ENCODE measurements at places on chromosomes 6 and 20.

- DNase-seq: no peak
Observed at GRCh38 chr20:17825252-17825959, 125.6 kb downstream of the BANF2 start.

DNA sequence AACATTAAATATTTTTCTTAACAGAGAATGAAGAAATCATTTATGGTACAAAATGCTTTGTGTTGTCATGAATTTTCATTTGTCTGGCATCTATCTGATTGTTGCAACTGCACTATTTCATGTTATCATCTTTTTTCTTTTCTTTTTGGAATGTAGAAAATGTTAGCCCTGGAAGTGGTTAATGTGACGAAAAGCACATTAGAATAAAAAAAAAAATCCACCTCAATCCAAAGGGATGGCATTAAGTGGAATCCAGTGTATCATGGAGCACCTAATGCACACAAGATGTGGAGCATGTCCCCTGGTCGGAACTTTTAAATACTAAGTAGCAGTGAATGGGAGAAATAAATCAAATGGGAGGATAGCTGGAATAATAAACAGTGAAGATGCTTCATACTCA lies 172.9 kb upstream of the MCHR2 start:
- no peak for DNase-seq

- DNase-seq: no peak
Observed at GRCh38 chr6:87164004-87164403, 8.6 kb downstream of the ZNF292 start.

DNA sequence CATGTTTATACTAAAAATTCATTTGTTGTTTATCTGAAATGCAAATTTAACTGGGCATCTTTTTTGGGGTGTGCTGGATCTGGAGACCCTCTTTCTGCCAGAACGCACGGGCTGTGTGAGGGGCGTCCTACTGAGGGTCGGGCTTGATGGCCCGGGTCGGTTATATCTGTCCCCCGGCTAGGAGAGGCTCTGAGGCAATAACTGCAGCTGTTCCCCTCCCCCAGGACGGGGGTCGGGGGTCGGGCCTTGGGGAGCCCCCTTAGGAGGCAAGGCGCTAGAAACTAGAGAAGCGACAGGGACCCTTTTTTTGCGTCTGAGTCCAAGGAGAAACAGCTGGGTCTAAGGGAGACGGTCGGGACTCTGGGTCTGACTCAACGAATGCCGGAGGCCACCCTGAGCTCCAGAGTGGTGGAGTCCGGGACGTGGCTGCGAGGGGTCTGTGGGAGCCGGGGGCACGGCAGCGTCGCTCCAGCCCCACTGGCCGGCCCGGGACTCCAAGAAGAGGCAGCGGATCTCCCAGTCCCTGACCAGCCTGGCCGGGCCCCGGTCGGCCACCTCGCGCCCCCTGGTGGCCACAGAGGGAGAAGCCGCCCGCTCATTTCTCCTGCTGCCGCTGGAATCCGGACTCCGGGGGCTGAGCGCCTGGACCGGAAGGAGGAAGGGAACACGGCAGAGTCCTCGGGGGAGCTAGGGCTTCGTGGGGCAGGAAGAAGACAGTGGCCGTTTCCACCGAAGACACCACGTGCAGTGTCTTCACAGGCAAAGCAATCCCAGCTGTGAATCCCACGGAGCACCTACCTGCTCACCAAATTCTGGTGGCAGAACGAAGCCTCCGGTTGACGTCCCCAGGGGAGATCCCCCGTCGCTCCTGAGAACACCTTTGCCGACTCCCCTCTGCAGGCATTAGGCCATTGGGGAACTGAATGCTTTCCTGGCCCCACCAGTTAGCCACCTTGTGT lies 24.0 kb upstream of the SCML4 start:
- DNase-seq: no peak

DNA sequence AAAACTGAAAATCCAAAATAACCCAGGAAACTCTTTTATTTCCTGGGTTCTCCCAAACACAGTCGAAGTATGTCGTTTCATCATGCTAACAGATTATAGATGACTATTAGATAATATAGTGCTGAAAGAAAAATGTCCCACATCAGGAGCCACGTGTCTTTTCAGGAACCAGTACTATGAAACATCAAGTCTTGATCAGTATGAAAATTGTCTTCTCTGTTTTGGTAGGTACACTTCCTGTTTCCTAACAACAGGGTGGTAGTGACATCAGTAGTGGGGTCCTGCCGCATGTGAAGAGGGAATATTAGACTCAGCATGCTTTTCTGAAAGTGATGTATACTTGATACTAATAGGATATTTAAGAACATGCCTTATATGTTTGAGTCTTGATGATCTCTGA lies 136.7 kb downstream of the HIVEP1 start:
- DNase-seq: peak; percentile 4

DNA sequence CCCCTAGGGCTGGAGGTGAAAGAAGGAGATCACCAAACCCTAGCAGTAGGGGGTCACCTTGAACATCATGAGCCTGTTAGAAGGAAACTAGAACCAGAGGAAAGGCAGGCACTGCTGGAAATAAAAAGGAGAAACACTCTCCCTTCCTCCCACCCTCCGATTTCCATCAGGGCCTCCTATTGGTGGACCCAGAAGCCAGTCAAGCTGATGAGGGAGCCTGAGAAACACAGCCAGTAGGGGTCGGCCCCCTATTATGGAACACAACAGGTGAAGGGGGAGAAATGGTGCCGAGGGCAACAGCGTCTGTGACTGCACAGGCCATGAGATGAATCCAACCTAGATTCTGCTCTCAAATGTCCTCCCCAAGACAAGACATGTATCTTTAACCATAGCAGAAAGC lies 156.1 kb upstream of the LRFN2 start:
- DNase-seq: no peak

DNA sequence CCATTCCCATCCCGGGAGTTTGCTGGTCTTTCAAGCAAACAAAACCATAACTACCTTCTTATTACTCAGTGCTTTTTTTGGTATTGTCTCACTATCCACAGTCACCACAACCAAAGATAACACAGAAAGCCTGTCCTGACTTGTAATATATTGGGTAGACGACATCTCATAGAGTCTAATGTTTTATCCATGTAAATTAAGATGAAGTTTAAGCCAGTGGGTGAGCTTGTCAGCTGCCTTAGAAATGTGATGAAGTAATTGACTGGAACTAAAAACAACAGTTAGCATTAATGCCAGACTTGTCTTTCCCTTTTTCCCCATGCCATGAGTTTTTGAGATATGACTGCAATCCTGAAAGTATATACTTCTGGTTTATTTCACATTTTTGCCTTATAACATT lies 282.7 kb upstream of the PRDM1 start:
- DNase-seq: no peak

GRCh38 chr6:139764498-139764986 lies 390.1 kb upstream of the CITED2 start:
- DNase-seq: peak; percentile 35

GRCh38 chr20:50172347-50173013 lies 18.1 kb upstream of the CEBPB start:
- DNase-seq: no peak

DNA sequence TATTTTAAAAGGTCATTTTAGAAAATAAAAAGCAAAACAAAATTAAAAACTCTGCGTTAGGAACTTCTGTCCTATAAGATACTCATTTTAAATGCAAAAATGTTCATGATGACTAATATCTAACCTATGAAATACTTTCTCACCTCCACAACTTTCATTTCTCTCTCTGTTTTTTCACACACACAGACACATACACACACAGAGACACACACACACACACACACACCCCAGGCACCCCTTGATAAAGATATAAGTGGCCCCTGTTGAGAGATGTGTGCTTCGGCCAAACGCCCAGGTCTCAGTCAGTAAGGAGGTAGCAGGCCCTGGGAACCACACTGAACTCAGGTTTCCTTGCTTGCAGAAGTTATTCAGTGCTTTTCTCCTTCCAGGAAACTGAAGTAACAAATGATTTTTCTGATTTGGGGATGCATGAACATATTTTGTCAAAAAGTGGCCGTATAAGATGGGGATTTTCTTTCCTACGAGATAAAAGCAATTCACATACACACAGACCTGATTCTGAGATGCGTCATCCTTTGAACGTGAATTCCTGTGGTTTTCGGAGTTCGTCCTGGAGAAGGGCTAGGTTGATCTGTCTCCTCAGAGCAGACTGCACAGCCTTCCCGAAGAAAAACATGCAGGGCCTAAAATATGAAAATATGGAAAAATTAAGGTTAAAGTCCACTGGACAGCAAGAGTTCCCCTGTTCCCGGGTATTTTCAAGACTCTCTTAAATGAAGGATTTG lies 306.8 kb upstream of the FOXQ1 start:
- DNase-seq: no peak

- DNase-seq: no peak
Observed at GRCh38 chr6:99036672-99037071, 88.9 kb upstream of the FBXL4 start.

GRCh38 chr6:104639668-104640067 lies 220.1 kb downstream of the HACE1 start:
- DNase-seq: peak; percentile 36

- no peak for DNase-seq
Observed at GRCh38 chr6:75893776-75894152, 144.7 kb downstream of the MYO6 start.

DNA sequence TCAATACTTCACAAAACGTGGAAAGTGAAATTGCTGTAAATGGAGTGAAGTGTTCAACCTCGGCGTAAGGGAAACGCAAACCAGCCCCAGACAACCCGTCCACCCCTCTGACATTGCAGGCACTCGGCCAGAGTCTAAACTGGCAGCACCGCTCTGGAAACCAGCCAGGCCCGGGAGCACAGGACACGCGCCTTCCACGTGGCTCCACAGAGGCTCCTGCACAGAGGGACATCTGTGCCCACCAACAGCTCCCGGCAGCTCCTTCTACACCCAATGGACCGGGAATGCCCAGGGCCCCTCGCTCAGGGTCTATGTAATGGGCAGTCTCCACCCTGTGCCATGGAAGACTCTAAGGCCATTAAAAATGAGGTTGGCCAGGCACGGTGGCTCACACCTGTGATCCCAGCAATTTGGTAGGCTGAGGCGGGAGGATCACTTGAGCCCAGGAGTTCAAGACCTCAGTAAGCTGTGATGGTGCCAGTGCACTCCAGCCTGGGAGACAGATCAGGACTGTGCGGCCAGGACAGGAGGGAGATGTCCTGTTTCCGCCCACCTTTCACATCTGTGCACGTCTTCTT lies 3.4 kb upstream of the HELZ2 start:
- DNase-seq: no peak

DNA sequence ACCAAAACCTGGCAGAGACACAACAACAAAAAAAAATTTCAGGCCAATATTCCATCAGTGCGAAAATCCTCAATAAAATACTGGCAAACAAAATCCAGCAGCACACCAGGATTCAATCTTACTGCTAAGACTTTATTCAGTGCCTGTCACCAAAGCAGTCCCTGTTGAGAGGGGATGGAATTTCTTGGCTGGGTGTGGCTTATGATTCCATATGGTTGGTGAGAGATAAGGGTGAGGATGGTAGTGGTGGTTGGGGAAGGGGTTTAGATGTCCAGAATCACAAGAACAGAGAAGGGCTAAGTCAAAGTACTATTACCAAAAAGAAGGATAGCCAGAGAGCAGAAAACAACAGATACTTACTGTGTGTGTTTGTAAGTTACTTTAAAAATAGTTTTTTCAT lies 152.8 kb upstream of the SLC35B3 start:
- no peak for DNase-seq

DNA sequence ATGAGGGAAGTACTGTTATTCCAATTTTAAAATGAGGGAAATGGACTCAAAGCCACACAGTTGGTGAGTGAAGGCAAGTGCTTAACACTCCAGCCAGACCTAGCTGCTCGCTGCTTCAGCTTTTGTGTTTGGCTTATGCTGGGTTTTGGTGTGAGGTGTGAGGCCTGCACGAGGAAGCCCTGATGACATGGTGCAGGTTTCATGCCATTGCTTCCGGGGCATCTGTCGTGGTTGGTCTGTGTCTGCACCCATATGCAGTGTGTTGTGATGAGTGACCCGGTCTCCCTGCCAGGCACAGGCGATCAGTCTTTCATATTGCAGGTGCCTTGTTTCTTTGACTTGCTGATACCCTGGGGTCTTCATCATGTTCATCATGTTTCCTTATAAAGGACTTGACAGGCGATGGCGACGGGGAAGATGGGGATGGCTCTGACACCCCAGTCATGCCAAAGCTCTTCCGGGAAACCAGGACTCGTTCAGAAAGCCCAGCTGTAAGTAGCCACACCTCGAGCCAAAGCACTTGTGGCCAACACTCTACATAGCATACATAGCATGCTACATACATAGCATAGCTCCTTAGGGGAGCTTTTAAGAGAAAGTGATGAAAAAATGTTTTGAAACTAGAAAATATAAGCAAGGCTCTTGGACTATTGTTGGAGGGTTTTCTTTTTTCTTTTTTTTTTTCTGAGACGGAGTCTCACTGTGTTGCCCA lies 22.3 kb downstream of the DNMT3B start:
- DNase-seq: no peak

DNA sequence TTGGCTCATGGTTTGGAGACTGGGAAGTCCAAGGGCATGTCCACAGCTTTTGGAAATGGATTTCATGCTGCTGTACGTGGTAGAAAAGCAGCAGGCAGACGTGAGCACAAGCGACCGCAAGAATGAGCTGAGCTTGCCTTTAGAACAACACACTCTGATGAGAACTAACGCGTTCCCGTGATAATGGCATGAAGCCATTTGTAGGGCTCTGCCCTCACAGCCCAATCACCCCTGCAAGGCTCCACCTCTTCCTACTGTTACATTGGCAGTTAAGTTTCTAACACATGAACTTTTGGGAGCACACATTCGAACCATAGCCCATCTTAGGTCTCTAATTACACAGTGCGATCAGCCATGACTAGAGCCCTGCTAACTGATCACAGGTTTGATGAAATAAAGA lies 107.5 kb upstream of the TMEM170B start:
- DNase-seq: no peak

DNA sequence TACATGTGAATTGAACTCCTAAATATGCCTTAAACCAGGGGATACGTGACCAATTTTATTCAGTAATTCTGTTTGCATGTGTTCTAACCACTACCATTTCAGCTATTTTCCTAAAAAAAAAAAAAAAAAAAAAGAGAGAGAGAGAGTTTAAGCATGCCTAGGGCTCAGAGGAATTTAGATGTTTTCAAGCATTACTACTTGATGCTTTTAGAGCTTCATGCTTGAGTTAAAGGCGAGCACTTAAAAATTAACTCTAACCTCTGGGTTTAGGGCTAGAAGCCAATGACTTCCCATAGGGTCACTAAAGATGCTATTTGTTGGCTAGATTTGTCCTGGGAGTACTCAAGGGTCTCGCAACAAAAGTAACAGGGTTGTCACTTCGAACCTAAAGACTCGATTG lies 217.7 kb downstream of the ATXN1 start:
- DNase-seq: no peak

DNA sequence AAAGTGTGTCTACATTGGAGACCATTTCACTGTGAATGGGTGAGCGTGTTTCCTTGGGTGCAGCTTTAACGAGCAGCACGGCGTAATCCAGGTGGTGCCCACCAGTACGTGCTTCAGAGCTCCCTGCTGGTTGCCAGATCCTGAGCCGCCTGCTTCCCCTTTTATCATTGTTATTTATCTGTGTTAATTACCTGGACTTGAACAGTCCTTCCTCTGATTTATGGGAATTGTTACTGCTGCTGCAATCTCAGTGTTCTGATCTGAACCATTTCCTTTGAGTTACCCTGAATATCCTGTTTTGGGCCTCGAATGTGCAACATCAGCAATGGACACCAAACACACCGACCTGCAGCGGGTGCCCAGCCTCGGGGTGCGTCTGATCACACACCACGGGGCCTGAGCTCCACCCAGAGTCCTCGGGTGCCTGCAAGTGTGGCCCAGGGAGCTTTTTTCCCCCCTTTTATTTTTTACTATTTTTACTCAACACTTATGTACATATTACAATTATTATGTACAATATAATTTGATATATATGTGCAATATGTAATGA lies 81.3 kb downstream of the RPP40 start:
- DNase-seq: no peak

GRCh38 chr6:34237722-34238584 lies 1.3 kb downstream of the HMGA1 start:
- DNase-seq: no peak
